ENCODE measurements at places on chromosomes 16 and 17. TPM values are rescaled to one million over a fixed set of nuclear protein-coding genes. Genes with fewer than 3 reads are reported as not detected.

DNA sequence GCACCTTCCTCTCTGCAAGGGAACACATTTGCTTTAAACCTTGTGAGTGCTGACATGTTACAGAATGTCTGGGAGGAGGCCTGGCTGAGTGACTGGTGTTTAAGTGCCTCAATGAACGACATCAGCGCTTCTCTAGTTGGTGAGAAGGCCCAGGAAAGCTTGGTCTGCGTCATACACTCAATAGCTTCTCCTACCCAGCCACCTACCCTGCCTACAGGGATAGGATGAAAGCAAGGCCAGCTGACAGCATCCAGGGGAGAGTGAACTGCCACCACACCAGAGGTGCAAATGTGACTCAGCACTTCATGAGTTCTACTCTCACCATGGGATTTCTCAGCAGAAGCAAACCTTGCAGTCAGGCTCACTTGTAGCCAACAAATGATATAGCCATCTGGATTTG lies 31.7 kb upstream of the CFAP20 start:
- DNase-seq: no peak

DNA sequence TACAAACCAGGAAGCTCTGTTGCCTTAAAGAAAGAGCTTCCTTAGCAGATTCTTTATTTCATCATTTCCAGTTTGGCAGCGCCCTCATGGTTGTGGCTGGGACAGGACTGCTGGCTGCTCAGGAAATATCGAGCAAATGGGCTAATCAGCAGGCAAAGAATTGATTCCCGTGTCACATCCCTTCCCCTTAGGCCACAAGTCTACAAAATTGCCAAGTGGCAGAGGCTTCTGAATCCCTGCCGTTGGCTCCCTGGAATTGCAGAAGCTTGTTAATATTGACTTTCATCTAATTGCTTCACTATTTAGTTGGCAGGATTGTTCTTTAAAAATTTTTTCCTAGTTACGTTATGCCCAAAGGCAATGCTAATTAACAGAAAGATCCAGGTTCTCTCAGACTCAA lies 456.3 kb upstream of the ERCC4 start:
- no peak for DNase-seq

The C16orf96 gene
- not detected for total RNA-seq

DNA sequence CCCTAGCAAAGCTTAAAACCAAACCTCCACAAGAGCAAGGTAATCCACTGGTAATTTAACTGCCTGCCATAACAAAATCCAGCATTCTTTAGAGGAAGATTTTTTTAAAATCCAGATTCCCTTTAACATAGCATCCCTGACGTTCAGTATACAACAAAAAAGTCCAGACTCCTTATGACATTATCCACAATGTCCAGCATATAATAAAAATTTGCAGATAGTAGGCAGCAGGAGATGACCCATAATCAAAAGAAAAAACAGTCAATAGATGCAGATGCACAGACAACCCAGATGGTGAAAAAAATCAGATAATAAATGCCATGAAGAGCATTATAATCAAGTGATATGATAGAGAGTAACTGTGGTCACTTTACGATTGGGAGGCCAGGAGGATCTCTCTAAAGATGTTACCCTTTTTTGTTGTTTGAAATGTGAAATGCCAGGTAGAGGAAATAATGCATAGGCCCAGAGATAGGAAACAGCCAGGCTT lies 33.2 kb downstream of the MRC2 start:
- DNase-seq: no peak

GRCh38 chr17:3818786-3819185 lies 17.8 kb upstream of the ITGAE start:
- DNase-seq: peak; percentile 9

DNA sequence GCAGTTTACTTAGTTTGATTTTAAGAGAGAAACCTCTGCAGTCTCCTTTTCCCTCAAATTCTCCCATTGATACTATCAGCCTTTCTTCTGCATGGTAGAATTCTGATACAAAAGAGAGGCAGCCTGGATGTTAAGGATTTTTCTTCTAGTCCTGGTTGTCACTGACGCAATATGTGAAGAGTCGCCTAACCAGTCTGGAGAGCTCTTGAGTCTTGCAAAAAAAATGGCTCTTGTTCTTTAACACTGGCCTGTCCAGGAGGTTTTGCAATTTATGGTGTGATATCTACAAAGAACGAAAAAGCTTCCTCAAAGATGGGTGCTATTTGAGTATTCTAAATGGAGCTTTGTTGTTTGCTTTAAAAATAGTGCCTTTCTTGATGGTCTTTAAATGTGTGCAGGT lies 28.9 kb downstream of the COX10 start:
- no peak for DNase-seq

The CEP295NL gene
- total RNA-seq: not detected

DNA sequence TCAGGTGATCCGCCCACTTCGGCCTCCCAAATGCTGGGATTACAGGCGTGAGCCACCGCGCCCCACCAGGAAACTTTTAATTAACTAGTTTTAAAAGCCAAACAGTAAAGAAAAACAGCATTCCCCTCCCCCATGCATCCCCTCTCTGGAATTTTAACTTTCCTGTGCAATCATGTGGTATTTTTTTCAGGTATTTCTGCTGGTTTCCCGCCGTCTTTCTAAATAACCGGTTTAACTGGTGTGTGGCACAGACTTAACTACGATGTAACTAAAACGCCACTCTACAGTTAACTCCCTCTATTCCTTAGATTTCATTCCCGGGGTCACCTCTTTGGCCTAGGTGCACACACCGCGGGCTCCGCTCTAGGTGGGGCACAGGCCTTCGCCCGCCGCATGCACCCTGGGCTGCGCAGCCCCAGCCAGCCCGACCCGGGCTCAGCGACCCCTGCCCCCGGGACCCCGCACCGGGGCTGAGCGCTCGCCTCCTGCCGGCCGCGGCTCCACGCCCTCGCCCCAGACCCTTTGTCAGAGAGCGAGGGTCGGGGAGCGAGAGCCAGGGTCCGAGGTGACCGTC lies 15.1 kb upstream of the UTP6 start:
- no peak for DNase-seq

- no peak for DNase-seq
Measured at GRCh38 chr17:77375917-77376651, 235.3 kb downstream of the SEC14L1 start.

DNA sequence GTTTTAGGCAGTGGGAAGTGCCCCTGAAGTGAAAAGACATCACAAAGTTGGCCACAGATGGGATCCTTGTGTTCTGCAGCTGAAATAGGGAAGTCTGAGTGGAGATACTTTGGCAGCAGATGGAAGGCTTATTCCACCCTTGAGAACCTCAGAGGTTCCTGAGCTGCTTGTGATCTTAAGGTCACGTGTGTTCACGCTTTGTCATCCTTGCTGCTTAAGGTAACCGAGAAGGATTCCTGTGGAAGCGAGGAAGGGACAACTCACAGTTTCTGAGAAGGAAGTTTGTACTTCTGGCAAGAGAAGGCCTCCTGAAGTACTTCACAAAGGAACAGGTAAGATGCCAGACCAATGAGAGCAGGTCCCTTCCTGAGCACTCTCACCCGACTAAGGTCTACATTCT lies 12.2 kb downstream of the ADAP2 start:
- DNase-seq: no peak

The LLGL2 gene
- total RNA-seq: 1.2 TPM

The KRTAP17-1 gene
- not detected for total RNA-seq

DNA sequence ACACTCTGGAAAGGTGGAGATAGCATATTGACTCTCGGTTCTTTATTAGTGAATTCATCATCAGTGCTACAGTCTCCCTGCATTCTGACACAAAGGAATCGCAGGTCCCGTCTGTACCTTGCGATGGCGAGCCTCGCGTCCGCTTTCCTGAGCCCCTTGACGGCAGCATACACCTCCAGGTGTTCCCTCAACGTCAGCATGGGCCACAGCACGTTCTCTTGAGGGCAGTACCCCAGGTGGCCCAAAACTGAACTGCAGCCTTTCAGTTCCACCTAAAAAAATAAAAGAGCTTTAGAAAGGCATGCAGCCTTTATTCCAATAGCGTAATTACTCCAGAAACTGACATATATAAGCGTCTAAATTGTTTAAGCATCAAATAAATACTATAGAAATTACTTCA lies 24.2 kb upstream of the ABCA9 start:
- no peak for DNase-seq

- peak; percentile 66 for DNase-seq
Measured at GRCh38 chr17:76255801-76256429, 9.2 kb upstream of the UBALD2 start.

GRCh38 chr17:55794725-55795482 lies 44.1 kb downstream of the PCTP start:
- no peak for DNase-seq

DNA sequence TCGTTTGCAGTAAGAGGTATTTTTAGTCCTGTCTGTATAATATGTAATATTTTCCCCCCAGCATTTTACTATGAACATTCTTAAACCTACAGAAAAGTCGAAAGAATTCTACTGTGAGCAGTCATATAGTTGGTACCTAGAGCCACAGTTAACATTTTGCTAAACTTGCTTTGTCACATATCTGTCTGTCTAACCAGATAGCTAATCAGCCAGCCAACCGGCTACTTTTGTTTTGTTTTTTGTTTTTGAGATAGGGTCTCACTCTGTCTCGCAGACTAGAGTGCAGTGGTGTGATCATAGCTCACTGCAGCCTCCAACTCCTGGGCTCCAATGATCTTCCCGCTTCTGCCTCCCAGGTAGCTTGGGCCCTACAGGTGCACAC lies 73.3 kb downstream of the ABCC1 start:
- DNase-seq: no peak

DNA sequence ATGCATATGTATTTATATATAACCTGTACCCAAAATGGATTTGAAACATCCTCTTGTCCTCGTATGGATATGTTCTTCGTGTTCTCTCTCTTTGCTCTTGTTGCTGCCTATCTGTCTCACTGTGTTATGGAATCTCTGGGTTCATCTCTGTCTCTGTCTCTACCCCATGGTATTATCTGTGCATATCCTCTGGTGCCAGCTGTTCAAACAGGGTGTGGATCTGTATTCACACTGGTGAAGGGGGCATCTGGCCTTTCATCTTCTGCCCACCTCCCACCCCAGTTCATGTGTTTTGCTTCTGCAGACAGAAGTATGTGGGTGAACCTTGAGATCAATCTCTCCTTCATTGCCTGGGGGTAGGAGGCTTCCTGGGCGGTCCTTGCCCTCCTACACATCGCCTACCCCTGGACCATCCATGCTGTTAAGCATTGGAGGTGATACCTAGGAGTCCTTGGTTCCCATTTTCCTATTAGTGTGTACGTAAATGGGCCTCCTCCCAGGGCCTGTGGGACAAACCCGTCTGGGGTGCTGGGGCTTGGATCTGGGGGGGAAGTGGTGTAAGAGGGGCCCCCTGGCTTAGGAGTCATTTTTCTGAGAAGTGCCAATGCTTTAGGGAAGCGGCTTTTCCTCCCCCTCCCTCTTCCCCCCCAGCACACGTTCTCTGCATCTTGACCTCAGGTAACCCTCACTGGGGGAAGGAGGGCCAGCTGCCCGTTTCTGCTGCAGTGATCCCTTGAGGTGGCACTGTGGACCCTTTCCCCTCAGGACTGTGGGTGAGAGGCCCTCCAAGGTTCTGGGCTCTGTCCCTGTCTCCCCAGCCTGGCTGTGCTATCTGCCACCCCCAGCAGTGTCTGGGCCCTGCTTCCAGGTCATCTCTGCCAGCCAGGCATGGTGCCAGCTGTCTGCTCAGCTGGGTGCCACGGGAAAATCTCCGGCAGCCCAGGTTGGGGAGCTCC lies 21.1 kb downstream of the RARA start:
- DNase-seq: no peak

DNA sequence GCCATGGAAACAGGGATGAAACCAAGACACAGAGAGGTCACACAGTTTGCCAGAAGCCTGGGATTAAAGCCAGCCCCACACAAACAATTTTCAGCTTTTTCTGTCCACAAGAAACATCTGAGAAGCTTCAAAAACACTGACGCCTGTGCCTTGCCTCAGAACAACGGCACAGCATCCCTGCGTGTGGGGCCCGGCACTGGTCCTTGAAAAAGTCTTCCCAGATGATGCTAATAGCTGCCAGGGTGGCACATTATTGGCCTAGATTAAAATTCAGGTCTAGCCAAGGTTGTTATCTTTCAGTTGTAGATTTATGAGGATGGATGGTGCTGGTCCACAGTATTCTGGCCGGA lies 321.4 kb downstream of the HAPSTR1 start:
- DNase-seq: no peak

- DNase-seq: peak; percentile 36
Measured at GRCh38 chr17:8073627-8074484, 13.7 kb downstream of the ALOX12B start.

The NUPR1 gene
- total RNA-seq: 10.9 TPM

The FLCN gene
- 11.3 TPM for total RNA-seq

- DNase-seq: peak; percentile 70
Measured at GRCh38 chr17:58447039-58447975, 30.0 kb upstream of the RNF43 start.

DNA sequence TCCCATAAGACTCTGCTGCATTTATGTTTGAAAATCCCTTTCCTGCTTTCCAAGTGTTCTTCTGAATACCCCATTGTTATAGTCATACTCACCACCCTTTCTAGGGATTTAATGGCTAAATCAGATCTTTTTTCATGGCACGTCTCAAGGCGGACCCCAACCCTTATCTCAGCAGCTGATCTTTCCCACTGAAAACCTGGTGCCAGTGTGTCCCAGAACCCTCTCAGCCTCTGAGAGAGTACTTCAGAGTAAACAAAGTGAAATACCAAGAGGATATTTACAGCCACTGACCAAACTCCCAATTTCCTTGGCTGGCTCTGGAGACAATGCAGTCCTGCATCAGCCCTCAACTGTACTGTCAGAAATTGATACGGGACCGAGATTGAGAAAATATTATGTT lies 101.7 kb downstream of the TMEM100 start:
- no peak for DNase-seq

The SMIM36 gene
- not detected for total RNA-seq

DNA sequence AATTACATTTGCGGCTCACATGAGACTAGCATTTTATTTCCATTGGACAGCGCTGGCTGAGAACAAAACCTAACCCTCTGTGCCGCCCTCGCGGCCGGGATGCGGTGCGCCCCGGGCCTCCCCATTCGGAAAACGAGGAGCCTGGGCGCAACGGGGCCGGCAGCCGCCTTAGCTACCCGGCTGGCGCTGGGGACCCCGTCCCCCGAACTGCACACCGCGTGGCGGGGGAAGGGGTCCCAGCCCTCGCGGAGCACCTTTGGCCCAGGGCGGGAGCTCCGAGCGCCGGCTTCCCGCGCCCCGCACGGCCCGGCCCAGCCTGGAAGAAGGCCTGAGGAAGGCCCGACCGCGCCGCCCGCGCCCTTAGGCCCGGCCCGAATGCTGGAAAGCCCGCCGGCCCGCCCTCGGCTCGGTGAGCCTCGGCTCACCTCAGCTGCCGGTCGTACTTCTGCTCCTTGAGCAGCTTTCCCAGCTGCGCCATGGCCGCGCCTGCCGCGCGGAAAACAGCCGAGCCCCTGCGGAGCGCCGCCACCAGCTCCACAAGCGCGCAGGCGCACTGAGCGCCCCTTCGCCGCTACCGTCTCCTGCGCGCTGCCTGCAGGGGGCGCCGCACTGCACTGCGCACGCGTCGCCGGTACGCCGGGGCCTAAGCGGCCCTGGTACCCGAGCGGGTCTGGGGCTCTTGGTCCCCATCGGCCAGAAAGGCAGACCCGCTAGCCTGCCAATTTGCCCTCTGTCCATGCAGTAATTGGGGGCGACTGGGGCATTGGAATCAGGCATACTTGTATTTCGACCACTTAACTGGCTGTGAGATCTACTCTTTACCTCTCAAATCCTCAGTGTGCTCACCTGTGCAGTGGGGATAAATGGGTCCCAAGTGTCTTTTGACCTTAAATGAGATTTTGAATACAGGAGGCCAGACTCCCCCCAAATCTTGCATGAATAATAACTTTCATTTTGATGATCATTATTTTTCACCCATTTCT lies at the start of gene NAE1:
NAE1 (minus strand) TSS at position 555 of the 983 bp plus-strand sequence; CDS start at position 478, 77 bp downstream.
- DNase-seq: peak; percentile 79
